ENCODE measurements at places on chromosomes 12 and 14.

- DNase-seq = no peak
These were observed 11.5 kb upstream of the CHD4 start for GRCh38 chr12:6618483-6619225.

GRCh38 chr12:105738051-105738450 is 400.7 kb downstream of the NUAK1 start:
- no peak for DNase-seq

DNA sequence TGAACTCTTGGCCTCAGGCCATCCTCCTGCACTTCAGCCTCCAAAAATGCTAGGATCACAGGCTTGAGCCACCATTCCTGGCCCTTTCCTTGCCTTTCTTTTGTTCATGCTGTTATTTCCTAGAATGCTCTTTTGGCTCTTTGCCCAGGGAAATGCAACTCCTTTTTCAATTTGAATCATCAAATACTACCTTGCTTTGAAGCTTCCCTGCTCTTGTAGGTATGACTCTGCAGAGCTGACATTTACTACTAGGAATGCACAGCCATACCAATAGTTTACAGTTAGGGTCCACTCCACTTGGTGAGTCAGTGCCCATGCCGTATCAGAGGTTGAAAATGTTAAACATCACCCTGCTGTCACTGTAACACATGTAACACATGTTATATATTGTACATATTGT is 107.0 kb upstream of the CRY1 start:
- no peak for DNase-seq

- DNase-seq = peak; percentile 20
These were observed 6.1 kb downstream of the FAM186A start for GRCh38 chr12:50390316-50390741.

- DNase-seq = no peak
These were observed 56.2 kb upstream of the ARHGAP5 start for GRCh38 chr14:32020882-32021281.

DNA sequence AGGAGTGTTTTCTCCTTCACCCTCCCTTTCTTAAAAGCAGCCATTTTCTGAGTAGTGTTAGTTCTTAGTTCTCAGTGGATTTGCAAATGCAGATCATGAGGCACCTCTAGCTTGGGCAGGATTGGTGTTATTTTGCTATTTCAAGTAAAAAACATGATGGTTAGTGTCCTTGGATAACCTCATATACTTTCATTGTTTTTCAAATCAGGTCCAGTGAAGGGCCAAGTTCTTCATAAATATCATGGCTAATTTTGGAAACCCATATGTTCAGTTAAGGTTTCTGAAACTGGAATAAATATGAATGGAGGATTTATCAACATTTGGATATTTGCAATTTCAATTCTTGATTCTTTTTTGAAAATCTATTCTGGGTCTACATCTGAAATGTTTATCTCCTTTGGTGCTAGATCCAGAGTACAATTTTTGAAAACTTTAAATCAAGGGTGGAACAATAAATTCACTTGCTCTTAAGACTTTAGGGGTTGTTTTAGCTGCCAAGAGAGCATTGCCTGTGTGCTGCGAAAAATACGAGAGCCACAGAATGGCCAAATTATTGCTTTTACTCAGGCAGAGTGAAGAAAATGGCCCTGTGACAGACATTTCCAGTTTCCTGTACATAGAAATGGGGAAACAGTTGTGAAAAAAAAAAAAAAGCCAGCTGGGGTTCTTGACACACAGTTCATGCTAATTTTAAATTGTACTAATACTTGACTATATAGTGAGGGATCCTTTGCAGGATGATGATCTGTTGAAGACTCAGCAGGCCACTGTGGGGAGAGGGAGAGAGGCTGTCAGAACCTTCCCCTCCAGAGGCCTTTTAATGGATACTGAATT is 104.6 kb downstream of the BICD1 start:
- DNase-seq = no peak

GRCh38 chr12:111398530-111398929 is 7.2 kb upstream of the SH2B3 start:
- no peak for DNase-seq

- no peak for DNase-seq
These were observed 11.9 kb downstream of the TMTC3 start for GRCh38 chr12:88153959-88154358.

DNA sequence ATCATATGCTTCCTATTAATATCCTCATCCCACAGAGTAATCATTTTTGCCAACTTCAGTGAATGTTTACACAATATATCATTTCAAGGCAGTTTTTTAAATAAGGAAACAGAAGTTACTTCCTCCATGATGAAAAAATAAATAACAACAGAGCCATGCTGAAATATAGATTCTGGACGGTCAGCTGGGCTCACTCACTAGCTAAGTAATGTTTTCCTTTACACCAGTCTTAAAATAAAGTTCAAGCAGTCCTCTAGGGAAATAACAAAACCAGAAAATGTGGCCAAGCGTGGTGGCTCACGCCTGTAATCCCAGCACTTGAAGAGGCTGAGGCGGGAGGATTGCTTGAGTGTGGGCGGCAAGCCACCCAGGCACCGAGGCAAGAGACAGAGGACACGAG is 28.7 kb downstream of the AICDA start:
- no peak for DNase-seq

GRCh38 chr14:72008666-72009065 is 76.4 kb downstream of the RGS6 start:
- DNase-seq = no peak

GRCh38 chr12:45705404-45705803 is 24.1 kb upstream of the ARID2 start:
- DNase-seq = no peak

DNA sequence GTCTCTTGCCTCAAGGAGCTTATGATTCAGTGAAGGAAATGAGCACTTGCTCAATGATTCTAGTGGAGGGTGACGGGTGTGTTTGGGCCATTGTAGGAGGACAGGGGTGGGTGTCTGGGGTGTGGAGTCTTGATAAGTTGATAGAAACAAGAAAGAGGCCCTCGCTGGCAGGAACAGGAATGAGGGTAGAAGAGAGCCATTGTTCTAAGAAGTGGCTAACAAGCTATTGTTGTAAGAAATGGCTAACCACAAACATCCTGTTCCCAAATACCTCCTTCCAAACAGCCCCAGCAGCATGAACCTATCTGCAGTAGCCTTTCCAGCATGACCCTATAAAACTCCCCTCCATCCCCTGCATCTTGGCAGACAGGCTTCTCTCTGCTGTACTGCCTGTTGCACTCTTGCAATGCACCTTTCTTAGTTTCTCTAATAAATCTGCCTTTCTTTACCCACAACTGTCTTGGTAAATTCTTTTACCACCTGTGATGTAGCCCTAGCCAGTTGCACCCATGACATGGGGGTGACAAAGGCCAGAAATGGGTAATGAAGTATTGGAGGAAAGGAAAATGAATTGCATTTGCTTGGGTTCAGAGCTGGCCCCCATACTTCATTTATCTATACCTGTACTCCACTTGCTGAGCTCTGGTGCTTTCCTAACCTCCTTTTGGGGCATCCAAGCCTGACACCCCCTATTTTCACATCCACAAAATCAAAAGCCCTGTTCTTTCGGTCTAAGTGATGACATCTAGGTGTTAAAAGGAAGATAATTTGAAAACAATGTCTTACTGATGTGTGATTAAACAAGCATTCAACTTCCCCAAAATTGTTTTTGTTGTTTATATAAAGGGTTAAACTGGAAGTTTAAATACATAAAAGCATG is 389.1 kb downstream of the GRIN2B start:
- DNase-seq = no peak

GRCh38 chr12:56230432-56231183 is 757 bp downstream of the SLC39A5 start:
- peak; percentile 94 for DNase-seq

DNA sequence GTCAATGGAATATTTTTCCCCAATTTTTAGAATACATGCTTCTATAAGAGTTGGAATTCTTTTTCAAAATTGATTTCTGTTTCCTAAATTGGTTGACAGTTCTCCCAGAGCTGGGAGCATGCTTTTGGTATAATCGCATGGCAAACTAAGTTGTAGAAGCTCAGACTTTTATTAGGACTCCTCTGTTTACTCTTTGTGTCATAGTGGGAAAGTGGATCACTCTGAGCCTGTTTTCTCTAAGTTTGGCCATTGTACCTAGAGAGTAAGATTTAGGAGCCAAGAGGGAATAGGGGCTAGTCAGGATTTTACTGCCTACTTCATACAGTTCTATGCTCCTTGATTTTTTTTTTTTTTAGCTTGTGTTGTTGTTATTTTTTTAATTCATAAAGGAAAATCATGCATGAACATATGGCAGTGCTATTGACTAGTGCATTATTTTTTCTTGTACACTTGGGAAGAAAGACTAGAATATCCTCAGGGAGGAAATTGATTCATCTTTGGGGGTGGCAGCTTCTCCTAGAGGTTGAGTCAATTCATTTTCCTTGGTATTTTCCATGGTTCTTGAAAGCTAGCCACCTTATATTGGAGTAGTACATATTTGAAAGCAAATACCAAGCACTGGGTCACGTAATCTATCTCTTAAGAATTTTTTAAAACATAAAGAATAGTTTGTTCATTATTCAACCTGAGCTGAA is 77.7 kb upstream of the TRAF3 start:
- DNase-seq = no peak

DNA sequence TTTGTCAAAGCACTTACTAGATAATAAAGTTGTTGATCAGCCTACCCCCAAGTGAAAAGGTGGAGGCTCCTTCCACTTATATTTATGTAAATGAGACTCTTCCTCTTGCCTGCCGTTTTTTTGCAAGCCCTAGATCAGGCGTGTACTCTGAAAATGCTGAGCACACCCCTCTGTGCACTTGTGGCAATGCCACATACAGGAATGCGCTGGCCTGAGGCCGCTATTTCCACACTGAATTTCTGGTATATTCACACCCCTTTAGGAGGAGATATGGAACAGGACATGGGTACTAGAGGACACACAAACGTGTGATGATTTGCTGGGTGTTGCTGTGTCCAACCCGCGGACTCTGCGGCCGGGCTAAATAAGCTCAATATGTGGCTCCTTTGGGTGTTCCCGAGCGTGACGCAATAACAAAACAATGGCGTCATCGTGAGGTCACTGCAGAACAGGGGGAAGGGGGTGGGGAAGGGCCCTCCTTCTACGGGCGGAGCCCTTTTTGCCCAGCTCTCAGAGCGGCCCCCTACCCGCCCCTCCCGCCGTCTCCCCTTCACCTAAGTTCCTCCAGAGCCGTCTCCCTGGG is 554 bp upstream of the TSPAN31 start:
- no peak for DNase-seq

GRCh38 chr14:46887144-46887543 is 235.6 kb upstream of the RPL10L start:
- no peak for DNase-seq

GRCh38 chr12:12564911-12565310 is 2.2 kb upstream of the DUSP16 start:
- DNase-seq = peak; percentile 48

DNA sequence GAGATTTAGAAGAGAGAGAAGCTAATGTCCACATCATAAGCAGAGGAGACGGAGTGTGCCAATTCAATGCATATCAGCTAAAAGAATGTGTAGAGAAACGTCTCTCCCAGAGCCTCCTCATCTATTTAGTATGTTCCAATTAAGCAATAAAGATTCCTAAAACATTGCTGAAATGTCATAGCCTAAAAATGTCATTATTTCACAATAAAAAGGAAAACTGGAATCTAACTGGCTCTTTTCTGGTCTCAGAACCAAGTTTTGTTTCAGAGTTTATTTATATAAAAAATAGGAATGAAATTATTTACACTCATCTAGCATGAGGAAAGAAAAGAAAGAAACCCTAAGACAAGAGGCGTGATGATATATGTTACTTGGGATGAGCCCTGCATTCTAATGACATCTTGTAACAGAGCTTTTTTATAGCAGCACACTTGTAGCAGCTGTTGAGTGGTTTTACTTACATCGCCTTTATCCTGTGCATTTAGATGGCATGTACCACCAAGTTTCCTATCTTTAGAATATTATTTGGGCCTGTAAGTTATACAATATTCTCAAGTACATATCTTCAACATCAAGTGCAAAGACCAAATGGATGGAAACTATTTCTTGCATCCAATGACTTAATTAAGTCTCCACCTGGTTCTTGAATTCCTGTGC is 266.3 kb upstream of the PRKD1 start:
- DNase-seq = no peak
